ENCODE measurements at places on chromosomes 1 and 21.

DNA sequence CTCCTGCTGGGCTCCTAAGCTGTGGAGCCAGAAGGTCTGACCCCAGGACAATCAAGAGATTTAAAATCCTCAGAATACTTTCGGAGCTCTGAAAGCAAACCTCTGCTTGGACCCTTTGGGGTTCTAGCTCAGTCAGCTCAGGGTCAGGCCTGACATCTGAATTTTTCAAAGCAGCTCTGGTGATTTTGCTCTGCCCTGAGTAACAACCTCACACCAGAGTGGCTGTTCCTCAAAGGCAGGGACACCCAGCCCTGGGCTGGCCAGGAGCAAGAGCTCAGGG lies 11.9 kb downstream of the SLC1A7 start:
- no peak for DNase-seq

GRCh38 chr1:36481771-36482723 lies 666 bp downstream of the CSF3R start:
- DNase-seq, result no peak

DNA sequence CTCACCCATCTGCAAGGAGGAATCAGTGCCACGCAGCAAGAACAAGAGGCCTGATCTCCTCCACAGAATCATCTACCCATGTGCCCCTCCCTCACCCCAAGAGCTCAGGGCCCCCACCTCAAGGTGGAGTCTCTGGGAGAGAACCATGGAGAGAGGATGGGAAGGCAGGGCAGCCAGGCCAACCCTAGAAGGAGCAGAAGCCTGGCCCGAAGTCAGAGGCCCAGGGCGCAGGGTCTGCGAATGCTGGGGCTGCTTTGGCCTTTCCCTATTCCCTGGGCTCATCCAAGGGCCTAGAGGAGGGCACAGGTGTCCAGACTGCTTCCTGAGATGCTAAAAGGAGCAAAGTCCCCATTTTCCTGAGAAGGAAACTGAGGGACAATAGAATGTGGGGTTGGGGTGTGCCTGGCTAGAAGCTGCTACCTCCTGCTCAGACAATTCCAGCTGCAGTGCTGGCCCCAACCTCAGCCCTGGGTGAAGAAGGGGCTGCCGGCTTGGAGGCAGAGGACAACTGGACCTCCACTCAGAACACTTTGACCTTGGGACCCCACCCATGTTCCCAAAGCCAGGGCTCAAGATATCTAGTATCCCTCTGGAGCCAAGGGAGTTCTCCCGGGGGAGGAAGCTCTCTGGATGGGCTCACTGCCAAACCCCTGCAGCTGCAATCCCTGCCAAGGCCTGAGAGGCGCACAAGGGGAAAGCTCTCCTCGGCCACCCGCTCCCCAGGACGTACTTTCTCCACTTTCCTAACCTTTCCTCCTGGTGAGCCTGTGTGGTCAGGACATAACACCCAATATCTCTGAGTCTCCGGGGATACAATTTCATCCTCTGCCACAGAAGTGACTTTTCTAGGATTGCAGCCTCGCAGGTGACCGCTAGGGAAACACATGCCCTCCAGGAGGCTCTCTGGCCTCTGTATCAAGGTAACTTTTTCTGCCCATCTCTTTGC lies 16.6 kb upstream of the LEMD1 start:
- DNase-seq, result no peak

GRCh38 chr1:20480243-20480944 lies 5.6 kb downstream of the CAMK2N1 start:
- no peak for DNase-seq

GRCh38 chr1:20491178-20491577 lies 5.2 kb upstream of the CAMK2N1 start:
- DNase-seq, result no peak

DNA sequence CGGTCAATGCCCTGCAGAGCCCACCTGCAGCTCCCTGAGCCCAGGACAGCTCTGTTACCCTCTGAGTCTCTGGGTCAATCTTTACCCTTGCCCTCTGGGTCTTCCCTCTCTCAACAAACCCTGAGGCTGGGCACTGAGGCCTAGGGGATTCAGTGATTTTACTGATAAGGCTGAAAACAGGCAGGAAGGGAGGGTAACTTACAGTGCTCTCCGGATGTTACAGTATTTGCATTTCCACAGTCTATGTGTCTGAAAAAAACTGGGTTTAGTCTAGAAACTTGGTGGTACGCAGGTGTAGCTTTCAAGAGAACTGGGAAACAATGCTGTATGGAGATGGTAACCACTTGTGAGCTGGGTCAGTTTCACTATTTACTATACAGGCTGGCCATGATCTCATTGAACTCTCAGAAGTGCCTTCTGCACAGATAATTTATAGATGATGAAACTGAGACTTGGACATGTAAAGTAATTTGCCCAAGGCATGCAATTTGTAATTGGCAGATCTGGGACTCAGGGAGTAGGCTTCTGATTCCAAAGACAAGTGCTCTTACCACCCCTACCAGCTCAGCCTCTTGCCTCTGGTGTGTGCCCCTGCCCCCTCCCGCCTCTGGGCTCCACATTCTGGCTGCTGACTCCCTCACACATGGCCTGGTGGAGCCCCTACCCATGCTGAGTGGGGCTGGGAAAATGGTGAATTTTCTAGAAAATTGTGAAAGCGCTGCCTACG lies 48.8 kb downstream of the TENT5C start:
- DNase-seq, result no peak

- no peak for DNase-seq
These were observed 227 bp downstream of the NBL1 start for GRCh38 chr1:19644395-19644680.

GRCh38 chr1:115252585-115252984 lies 85.5 kb downstream of the NGF start:
- no peak for DNase-seq

Data from MV-4-11 (cell line).